Right ventricle myocardium superior (tissue), 1 donor: ENCODE measurements at places on chromosomes 5 and 9. TPM values are rescaled to one million over a fixed set of nuclear protein-coding genes. Genes with fewer than 3 reads are reported as not detected.

Gene SMIM3
- 15.6 TPM for total RNA-seq

Gene LHFPL2
- 5.0 TPM for total RNA-seq

Gene C5orf52
- total RNA-seq: not detected

Gene ADAMTS12
- 1.7 TPM for total RNA-seq

Gene OTP
- not detected for total RNA-seq

Gene ADAM19
- 8.4 TPM for total RNA-seq

Gene SV2C
- total RNA-seq: not detected

Gene PRPF4
- 11.0 TPM for total RNA-seq

Gene CARTPT
- total RNA-seq: not detected

Gene TMC1
- not detected for total RNA-seq

Gene PRRX2
- 0.89 TPM for total RNA-seq

Gene AHRR
- total RNA-seq: 1.8 TPM

Gene FOXD4L6
- total RNA-seq: not detected

Gene ADRB2
- 5.6 TPM for total RNA-seq

Gene PTGDS
- 6,152 TPM for total RNA-seq

Gene FREM1
- 2.0 TPM for total RNA-seq

Gene VAV2
- 4.9 TPM for total RNA-seq

Gene LRRC70
- total RNA-seq: 1.2 TPM

Gene MAMDC2
- 10.0 TPM for total RNA-seq

Gene PPP3R2
- not detected for total RNA-seq

Gene OR13C5
- total RNA-seq: not detected

Gene PLAC8L1
- total RNA-seq: not detected

Gene TNFSF8
- 0.46 TPM for total RNA-seq

Gene STKLD1
- 0.27 TPM for total RNA-seq

Gene REEP2
- total RNA-seq: 6.1 TPM

Gene OSTF1
- 20.6 TPM for total RNA-seq

Gene ABO
- 2.4 TPM for total RNA-seq

Gene PANK3
- total RNA-seq: 26.1 TPM

Gene SPOCK1
- 19.6 TPM for total RNA-seq

Gene CDC20B
- total RNA-seq: not detected

Gene RNF183
- not detected for total RNA-seq

Gene IFNA2
- total RNA-seq: not detected

Gene IFNA13
- not detected for total RNA-seq

Gene PCDHAC2
- total RNA-seq: 0.48 TPM

Gene GZMA
- 1.0 TPM for total RNA-seq

Gene NIM1K
- 0.22 TPM for total RNA-seq

Gene FABP6
- total RNA-seq: 3.4 TPM
